Mammary microvascular endothelial cell (primary cell): ENCODE measurements at places on chromosomes 11 and 22. TPM values are rescaled to one million over a fixed set of nuclear protein-coding genes. Genes with fewer than 3 reads are reported as not detected.

The SHANK3 gene
- total RNA-seq: 27.8 and 32.5 TPM in 2 replicates

The NCAM1 gene
- 2.1 and 3.5 TPM in 2 replicates for total RNA-seq

The OR6M1 gene
- not detected in 2 replicates for total RNA-seq

The MCAM gene
- 6,515 and 6,907 TPM in 2 replicates for total RNA-seq

The TRIM48 gene
- not detected in 2 replicates for total RNA-seq

The EFEMP2 gene
- total RNA-seq: 29.5 and 33.7 TPM in 2 replicates

The BAIAP2L2 gene
- 0.07 and 0.54 TPM in 2 replicates for total RNA-seq

The DEUP1 gene
- total RNA-seq: not detected in 2 replicates
